ENCODE measurements at places on chromosomes 6 and 20.
A peak's percentile ranks its signal among the peaks of the same experiment; 100 is the strongest.

- no peak for DNase-seq
Observed at GRCh38 chr6:35739645-35740524, 3.1 kb downstream of the ARMC12 start.

- no peak for DNase-seq
Observed at GRCh38 chr6:106924694-106925523, 49.6 kb downstream of the CD24 start.

DNA sequence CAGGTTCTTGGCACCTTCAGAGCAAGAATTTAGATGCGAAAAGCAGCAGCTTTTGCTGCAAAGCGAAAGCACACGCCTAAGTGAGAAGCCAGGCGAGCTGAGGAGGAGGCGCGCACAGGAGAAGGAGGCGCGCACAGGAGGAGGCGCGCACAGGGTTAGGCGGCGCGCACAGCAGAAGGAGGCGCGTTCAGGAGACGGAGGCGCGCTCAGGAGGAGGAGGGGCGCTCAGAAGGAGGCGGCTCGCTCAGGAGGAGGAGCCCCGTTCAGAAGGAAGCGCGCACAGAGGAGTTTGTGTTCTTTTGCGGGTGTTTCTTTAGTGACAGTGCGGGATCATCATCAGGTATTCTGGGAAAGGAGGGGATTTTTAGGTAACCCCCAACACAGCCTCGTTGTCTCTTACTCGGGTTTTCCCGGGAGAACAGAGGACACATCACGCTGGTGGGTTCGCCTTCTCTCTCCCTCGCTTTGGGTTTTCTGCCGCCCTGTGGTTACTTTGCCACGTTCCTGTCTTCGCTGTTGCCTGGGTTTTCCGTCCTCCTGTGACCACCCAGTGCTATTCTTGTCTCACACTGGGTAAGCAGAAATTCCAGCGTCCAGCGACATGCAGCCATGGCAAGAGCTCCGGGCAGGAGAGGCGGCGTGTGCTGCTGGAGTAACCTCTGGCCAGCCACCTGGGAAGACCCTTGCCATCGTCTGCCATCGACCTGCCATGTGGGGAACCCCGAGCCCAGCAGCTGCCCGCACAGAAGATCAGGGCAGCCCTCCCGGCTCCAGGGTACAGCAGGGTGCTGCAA, 47.0 kb downstream of the WDR27 start:
- DNase-seq = peak; percentile 86

DNA sequence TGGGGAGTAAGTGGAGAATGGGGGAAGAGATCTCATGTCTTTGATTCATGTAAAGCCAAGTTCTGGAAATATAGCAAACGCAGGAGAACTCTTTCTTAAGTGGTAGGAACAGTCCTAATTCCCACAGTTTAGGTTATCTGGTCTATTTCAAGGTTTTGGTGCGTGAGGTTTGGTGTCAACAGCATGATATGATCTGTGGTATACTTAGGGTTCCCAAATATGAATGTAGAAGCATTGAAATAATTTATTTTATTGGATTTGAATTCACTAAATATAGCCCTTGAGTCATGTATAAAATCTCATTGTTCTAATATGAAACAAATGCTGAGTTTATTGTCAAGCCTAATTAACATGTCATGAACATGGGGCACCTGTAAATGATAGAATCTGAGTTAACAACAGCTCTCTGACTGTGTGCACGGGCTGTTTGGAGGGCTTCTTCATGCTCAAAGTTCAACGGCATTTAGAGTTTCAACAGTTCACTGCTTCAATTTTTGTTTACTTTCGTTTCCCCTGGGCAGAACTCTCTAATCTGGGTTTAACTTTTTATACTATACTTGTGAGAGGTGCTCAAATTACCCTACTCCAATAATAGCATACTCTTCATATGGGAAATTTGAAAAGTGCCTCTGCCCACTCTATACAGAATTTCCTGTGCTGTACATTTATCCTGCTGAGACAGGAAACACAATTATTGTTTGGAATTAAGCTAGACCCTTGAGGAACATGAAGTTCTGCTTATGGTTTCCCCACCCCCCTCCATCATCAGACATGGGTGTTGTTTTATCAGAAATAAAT, 236.3 kb upstream of the ZNF217 start:
- no peak for DNase-seq

GRCh38 chr6:129683601-129684322, 26.2 kb downstream of the ARHGAP18 start:
- DNase-seq = no peak

DNA sequence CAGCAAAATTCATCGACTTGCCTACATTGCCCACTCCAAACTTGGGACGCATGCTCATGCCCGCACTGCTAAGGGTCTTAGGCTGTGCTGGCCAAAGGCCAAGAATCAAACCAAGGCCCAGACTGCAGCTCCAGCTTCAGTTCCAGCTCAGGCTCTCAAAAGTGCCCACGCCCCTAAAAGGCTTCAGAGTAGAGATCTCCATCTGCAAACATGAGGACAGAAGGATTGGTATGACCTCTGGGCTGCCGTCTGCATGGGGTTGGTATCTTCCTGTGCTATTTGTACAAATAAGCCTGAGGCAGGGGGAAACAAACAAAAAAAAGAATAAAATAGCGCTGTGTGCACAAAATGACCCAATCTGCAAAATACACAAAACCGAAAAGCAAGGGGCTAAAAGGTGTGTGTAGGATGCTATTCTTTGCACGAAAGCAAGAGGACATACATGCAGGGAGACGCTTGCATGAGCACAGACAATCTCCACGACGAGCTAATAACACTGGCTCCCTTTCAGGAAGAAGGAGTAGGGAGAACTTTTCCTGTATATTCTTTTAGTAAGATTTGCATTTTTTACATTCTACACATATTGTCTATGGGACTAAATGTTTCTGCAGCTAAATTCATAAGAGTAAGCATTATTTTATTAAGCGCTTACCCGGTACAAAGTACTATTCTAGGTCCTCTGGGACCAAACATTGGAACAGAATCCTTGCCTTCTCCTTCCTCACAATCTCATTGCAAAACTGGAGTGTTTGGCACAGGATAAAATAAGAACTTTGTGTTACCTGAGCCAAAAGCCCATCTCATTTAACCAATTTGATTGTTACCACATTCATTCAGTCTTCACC, 33.1 kb downstream of the ATP9A start:
- DNase-seq = no peak

- no peak for DNase-seq
Observed at GRCh38 chr6:115766745-115767462, 293.8 kb downstream of the FRK start.

DNA sequence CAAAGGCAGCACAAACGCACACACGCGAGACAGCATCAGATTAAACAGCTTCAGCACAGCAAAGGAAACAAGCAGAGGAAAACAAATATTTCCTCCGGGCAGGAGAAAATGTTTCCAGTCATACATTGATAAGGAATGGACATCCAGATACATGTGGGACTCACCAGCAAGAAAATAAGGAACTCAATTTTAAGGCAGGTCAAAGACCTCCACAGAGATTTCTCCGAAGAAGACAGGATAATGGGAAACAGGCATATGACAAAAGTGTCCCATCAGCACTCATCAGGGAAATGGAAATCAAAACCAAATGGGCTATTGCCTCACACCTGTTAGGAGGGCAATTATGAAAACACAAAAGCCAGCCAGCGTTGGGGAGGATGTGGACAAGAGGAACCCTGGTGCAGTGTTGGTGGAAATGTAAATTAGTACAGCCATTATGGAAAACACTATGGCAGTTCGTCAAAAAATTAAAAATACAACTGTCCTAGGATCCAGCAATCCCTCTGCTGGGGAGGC, 9.7 kb upstream of the SLCO4A1 start:
- DNase-seq = no peak

GRCh38 chr6:111263837-111264236, 176.5 kb downstream of the SLC16A10 start:
- no peak for DNase-seq

- DNase-seq = no peak
Observed at GRCh38 chr6:4817551-4817950, 41.3 kb downstream of the CDYL start.

DNA sequence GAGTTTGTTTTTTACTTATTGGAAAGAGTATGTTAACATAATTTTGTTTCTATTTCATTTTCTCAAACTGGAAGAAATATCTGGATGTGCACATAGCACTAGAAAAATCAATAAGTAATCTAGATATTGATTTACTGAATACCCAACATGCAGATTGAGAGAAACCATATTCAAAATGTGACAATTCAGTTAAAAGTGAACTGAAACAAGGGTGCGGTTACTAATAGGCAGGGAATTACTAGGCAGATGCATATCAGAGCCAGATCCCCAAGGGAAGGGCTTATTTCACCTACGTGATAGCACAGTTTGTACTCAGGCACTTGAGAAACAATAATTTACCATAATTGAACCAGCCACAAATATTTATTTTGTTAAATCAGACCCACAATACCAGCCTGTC, 493.1 kb upstream of the FLRT3 start:
- no peak for DNase-seq

- no peak for DNase-seq
Observed at GRCh38 chr20:53778041-53778516, 184.4 kb upstream of the ZNF217 start.

DNA sequence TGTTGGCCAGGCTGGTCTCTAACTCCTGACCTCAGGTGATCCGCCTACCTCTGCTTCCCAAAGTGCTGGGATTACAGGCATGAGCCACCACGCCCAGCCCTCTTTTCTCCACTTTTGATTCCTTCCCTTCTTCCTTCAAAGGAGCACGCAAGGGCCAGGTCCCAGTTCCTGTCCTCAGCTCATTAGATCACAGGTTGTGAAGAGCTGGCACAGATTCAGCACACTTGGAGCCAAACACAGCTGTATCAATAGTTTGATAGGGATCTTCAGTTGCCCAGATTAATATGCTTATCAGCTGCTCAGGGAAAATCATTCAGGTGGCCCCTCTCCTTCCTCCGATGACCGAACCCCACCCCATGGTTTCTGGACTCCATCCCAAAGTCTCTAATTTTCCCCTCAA, 14.4 kb upstream of the SLC22A23 start:
- DNase-seq = no peak

GRCh38 chr6:72216222-72217068, 330.1 kb downstream of the RIMS1 start:
- DNase-seq = no peak

- no peak for DNase-seq
Observed at GRCh38 chr6:45965792-45966191, 49.9 kb downstream of the CLIC5 start.

DNA sequence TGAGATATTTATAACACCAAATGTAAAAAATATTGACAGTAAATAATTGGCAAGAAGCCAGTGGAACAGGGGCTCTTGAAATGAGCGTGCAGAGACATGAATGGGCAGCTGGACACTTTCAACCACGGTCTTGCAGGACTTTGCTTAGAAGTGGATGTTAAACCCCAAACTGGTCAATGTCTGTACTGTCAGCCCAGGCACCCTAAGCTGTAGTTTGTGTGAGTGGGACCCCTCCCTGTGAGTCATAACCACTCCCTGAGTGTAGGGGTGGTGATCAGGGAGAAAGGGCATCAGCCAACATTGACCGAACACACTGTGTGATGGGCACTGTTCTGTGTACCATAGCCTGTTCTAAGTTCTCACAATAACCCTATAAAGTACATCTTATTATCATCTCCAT, 108.6 kb downstream of the FIG4 start:
- DNase-seq = no peak

DNA sequence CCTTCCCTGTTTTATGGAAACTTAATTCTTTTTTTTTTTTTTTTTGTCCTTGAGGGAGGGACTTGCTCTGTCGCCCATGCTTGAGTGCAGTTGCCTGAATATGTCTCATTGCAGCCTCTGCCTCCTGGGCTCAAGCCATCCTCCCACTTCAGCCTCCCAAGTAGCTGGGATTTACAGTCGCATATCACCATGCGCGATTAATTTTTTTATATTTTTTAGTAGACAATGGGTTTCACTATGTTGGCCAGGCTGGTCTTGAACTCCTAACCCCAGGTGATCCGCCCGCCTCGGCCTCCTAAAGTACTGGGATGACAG, 654 bp downstream of the TMEM14C start:
- no peak for DNase-seq

DNA sequence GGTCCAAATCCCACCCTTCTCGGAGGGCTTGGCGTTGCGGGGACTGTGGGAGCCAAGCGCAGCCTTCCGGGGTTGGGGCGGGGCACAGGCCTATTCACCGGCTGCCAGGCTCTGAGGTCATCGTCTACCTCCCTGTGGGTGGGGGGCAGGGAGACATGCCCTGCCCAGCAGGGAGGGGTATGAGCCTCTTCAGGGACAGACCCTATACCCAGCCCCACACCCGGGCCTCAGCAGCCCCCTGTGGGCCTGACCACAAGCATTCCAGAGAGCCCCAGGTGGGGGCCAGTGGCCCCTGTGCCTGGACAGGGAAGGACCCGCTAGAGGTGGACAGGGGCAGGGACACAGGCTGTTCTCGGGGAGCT, 11.6 kb downstream of the LAMA5 start:
- DNase-seq = no peak

GRCh38 chr20:21325296-21325695, 22.2 kb downstream of the XRN2 start:
- DNase-seq = no peak

DNA sequence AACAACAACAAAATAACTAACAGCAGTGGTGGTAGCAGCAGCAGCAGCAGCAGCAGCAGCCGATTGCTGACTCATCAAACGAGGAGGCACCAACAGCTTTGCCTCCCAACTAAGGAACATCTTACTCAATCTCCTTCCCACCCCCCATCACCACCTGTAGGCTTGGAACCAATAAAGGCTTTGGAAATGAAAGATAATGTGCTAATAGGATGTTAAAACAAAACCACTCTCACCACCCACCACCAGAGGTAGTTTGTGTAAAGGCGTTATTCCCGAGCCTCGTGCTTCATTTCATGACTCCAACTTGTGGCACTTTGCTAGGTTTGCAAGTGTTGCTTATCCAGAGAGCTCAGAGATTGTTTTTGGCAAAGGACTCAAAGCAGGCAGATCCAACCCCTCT, 346.5 kb downstream of the CD83 start:
- DNase-seq = no peak

GRCh38 chr20:10239954-10240353, 21.3 kb downstream of the SNAP25 start:
- DNase-seq = no peak

DNA sequence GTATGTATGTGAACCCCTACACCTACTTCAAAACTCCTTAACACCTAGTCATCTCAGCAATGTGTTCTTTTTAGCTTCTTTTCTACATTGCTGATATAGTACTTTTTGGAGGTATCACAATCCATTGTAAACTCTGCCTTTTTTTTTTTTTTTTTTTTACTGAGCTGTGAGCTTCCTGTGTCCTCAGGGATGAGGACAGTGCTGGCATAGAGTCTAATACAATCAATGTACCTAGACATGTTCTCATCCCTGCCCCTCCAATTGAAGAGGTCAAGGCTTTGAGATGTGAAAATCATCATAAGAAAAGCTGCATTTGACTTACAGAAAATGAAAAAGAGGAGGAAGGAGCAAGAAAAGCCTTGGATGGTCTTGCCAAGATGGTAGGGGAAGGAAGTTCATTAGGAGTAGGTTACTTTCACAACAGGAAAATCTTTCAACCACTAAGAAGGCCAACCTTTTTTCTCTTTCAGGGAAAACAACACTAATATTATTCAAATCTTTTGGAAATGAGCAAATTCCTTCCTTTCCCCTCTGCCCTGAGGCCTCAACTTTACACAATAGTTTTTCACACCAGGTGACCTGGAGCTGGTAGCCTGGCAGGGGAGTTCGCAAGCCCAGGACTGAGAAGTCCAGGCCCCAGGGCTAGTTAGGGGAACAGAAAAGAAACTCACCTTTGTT, 2.8 kb upstream of the JARID2 start:
- DNase-seq = no peak

- DNase-seq = no peak
Observed at GRCh38 chr6:5766260-5766659, 240.5 kb downstream of the NRN1 start.

All from right forelimb (tissue), 1 donor.